ENCODE measurements at places on chromosomes 16 and 17. TPM values are rescaled to one million over a fixed set of nuclear protein-coding genes. Genes with fewer than 3 reads are reported as not detected.

Gene ZNF385C
- total RNA-seq, result 0.11 TPM

Gene MEOX1
- total RNA-seq, result not detected

Gene MAP2K3
- 80.7 TPM for total RNA-seq

Gene DNAH2
- 0.23 TPM for total RNA-seq

- no peaks in the 10 kb centered on the region for H3K27me3 ChIP-seq
- H3K27ac ChIP-seq, result no peak overlapping the region
- no peak overlapping the region for H3K4me3 ChIP-seq
- H3K4me1 ChIP-seq, result no peaks in the 10 kb centered on the region
Observed at GRCh38 chr17:53463363-53463762, 359.4 kb upstream of the KIF2B start.

- no peaks in the 10 kb centered on the region for H3K36me3 ChIP-seq
- H3K27ac ChIP-seq, result no peak overlapping the region
- DNase-seq, result peak; percentile 75
- H3K4me3 ChIP-seq, result no peak overlapping the region
Observed at GRCh38 chr17:46832945-46833839, 14.7 kb upstream of the WNT3 start.

- H3K4me1 ChIP-seq, result no peaks in the 10 kb centered on the region
- no peaks in the 10 kb centered on the region for H3K27me3 ChIP-seq
- H3K27ac ChIP-seq, result peak overlapping the region; percentile 31
Observed at GRCh38 chr17:60630352-60630751, 30.4 kb downstream of the PPM1D start.

GRCh38 chr16:85935974-85936760 is 37.2 kb downstream of the IRF8 start:
- no peak for DNase-seq
- H3K4me1 ChIP-seq, result no peaks in the 10 kb centered on the region
- H3K36me3 ChIP-seq, result no peaks in the 10 kb centered on the region

DNA sequence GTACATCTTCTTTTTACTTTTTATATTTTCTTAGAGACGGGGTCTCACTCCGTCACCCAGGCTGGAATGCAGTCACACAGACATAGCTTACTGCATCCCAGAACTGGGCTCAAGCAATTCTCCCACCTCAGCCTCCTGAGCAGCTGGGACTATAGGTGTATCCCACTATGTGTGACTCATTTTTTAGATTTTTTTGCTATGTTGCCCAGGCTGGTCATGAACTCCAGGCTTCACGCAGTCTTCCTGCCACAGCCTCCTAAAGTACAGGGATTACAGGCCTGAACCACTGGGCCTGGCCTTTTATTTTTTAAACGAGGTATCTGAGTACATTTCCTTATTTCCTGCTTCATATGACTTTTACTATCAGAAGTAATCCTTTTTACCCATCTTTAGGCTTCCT is 48.0 kb downstream of the GLG1 start:
- H3K4me1 ChIP-seq, result no peaks in the 10 kb centered on the region
- H3K4me3 ChIP-seq, result no peak overlapping the region
- no peaks in the 10 kb centered on the region for H3K27me3 ChIP-seq
- no peak overlapping the region for H3K27ac ChIP-seq
- DNase-seq, result no peak

DNA sequence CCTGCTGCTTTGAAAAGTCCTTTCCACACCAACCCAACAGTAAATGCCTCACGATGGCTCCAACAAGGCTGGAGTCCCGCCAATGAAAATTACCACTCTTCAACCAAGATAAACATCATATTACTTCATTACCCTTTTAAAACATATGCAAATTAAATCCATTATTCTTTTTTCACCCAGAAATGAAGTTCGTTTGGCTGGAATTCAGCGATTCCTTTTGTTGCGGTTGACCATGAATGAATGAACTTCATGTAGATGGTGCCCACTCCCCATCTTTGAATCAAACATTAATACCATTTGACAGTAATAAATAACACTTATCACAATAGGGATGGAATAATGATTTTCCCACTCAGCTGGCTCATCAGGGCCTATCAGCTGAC is 211.5 kb upstream of the TOX3 start:
- no peak overlapping the region for H3K4me3 ChIP-seq
- no peaks in the 10 kb centered on the region for H3K27me3 ChIP-seq
- no peak for DNase-seq
- H3K27ac ChIP-seq, result no peak overlapping the region

DNA sequence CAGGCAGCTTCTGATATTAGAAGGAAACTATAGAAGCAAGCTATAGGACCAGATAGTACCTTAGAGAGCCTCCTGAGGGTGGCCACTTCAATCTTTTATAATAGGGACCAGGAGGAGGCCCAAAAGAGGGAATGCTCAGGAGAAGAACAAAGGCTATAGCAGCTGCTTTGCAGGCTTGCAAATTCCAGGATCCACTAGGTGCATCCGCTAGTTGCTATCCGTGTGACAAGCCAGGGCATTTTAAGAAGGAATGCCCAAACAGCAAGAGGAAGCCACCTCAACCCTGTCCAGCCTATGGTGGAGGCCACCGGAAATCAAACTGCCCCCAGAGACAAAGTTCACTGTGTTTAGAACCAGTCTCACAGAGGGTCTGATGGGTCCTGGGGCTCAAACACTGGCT is 192.6 kb upstream of the KIF2B start:
- no peaks in the 10 kb centered on the region for H3K36me3 ChIP-seq
- H3K27ac ChIP-seq, result no peak overlapping the region
- H3K4me3 ChIP-seq, result no peak overlapping the region
- no peaks in the 10 kb centered on the region for H3K4me1 ChIP-seq
- H3K27me3 ChIP-seq, result no peaks in the 10 kb centered on the region

- DNase-seq, result no peak
- no peaks in the 10 kb centered on the region for H3K4me1 ChIP-seq
- no peaks in the 10 kb centered on the region for H3K36me3 ChIP-seq
- H3K27me3 ChIP-seq, result no peaks in the 10 kb centered on the region
Observed at GRCh38 chr16:61871837-61872777, 164.1 kb downstream of the CDH8 start.

DNA sequence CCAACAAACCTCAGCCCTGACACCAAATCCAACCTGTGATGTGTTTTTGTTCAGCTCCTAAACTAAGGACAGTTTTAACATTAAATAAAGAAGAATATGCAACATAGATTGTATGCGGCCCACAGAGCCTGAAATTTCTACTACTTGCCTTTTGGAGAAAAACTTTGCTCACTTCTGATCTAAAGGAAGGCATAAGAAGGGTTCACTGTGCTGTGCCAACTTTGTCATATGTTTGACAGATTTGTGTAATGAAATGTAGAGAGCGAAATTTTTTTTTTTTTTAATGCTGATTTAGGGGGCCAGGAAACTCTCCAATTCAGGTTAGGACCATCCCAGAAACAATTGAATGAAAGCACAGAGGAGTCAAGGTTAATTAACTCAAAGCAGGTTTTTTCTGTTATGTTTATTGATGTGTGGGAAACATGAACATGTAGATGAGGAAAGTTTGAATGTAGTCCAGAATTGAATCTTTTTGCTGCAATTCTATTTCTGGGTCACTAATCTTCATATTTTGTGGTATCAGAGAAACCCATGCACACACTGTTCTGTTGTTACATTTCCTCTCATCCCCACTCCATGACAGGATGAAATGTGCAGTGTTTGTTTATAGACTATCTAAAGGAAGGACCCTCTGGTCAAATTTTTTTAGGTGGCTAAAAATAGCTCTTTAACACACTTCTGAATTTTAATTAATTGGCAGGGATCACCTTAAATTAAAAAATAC is 71.5 kb downstream of the TAOK1 start:
- no peak for DNase-seq
- H3K36me3 ChIP-seq, result no peaks in the 10 kb centered on the region
- no peak overlapping the region for H3K27ac ChIP-seq
- no peaks in the 10 kb centered on the region for H3K27me3 ChIP-seq

GRCh38 chr17:58335779-58336455 is 7.3 kb upstream of the TSPOAP1 start:
- H3K27ac ChIP-seq, result peak overlapping the region; percentile 82
- DNase-seq, result peak; percentile 52
- H3K4me1 ChIP-seq, result no peaks in the 10 kb centered on the region
- H3K27me3 ChIP-seq, result no peaks in the 10 kb centered on the region
- no peaks in the 10 kb centered on the region for H3K36me3 ChIP-seq
- no peak overlapping the region for H3K4me3 ChIP-seq

DNA sequence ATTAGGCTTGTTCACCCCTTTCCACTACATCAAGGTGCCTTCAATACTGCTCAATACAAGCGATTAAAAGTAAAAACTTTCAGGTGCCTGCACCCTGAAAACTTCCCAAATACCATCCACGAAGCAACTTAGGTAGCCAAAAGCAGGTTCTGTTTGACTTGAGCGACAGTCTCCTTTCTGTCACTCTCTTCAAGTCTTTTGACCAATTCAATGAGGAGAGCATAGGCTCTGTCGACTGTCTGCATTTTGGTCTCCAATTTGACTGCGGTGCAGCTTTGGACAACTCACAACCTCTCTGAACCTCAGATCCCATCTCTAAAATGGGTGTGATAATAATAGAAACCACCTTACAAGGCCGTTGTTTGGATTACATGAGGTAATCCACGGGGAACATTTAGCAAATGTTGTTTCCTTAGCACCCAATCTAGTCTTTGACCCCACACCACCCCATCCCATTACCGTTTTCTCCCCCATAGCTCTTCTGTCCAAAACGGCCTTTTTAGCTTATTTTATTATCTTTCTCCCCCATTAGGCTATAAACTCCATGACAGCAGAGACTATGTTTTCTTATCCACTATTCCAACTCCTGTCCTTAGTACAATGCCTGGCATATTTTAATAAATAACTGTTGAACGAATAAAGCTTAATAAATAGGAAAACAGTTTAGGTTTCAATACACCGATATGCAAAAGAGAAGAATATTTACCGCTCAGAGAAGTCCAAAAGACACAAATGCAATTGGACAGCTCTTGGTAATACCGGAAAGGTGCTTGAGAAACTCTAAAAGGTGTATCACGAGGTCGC is 999 bp downstream of the MARF1 start:
- DNase-seq, result no peak
- peak overlapping the region; percentile 74 for H3K4me3 ChIP-seq
- no peaks in the 10 kb centered on the region for H3K27me3 ChIP-seq
- peaks cover 10% of the 10 kb centered on the region for H3K4me1 ChIP-seq

GRCh38 chr17:1762901-1763898 is 1.3 kb downstream of the SERPINF1 start:
- H3K27me3 ChIP-seq, result no peaks in the 10 kb centered on the region
- peak overlapping the region; percentile 74 for H3K4me3 ChIP-seq
- H3K36me3 ChIP-seq, result no peaks in the 10 kb centered on the region

GRCh38 chr16:77434530-77435271 is at the start of gene ADAMTS18:
ADAMTS18 (minus strand) TSS chr16:77435034; CDS start chr16:77434695, 339 bp downstream.
- H3K4me3 ChIP-seq, result no peak within 1 kb of the TSS
- DNase-seq, result no peak
- H3K4me1 ChIP-seq, result no peaks in the 10 kb centered on the region

GRCh38 chr17:34654881-34655276 is 75.5 kb downstream of the TMEM132E start:
- DNase-seq, result no peak
- no peak overlapping the region for H3K27ac ChIP-seq
- no peak overlapping the region for H3K4me3 ChIP-seq
- H3K4me1 ChIP-seq, result no peaks in the 10 kb centered on the region
- no peaks in the 10 kb centered on the region for H3K27me3 ChIP-seq
- H3K36me3 ChIP-seq, result no peaks in the 10 kb centered on the region

DNA sequence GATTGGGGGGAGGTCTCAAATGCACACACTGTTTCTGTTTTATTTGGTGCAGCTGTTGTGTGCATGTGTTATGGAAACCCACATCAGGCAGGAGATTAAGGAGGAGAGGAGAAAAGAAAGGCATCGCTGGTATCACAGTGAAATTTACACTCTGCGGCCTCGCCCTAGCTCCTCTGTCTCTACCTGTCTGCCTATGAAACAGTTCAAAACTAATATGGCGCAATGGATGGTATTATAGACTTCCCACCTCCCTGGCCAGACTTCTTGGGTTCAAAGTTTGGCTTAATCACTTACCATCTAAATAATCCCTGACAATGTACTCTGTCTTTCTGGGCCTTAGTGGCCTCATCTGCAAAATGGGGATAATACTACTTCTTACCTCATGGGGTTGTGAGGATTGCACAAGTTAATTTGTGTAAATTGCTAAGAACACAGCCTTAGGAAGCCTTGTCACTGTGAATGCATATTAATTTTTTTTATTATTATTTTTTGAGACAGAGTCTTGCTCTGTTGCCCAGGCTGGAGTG is 1.4 kb upstream of the ABCC1 start:
- H3K4me3 ChIP-seq, result no peak overlapping the region
- peaks cover 2% of the 10 kb centered on the region for H3K27me3 ChIP-seq
- no peak for DNase-seq
- H3K36me3 ChIP-seq, result no peaks in the 10 kb centered on the region
- no peak overlapping the region for H3K27ac ChIP-seq
- H3K4me1 ChIP-seq, result no peaks in the 10 kb centered on the region

DNA sequence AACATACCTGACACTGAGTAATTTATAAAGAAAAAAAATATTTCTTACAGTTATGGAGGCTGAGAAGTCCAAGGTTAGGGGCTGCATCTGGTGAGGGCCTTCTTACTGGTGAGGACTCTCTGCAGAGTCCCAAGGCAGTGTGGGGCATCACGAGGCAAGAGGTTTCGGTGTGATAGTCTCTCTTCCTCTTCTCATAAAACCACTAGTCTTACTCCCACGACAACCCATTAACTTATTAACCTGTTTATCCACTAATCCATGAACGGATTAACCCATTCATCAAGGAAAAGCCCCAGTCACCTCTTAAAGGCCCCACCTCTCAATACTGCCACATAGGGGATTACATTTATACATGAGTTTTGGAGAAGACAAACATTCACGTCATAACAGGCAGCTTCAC is 20.1 kb downstream of the CIITA start:
- no peaks in the 10 kb centered on the region for H3K36me3 ChIP-seq
- H3K4me1 ChIP-seq, result no peaks in the 10 kb centered on the region
- H3K27me3 ChIP-seq, result no peaks in the 10 kb centered on the region
- no peak for DNase-seq

Measured in right lobe of liver (tissue), 6 donors.